Activated CD8-positive, alpha-beta memory T cell treated with anti-CD3 and anti-CD28 coated beads for 4 hours (primary cell): ENCODE measurements at places on chromosomes 6 and 20.

DNA sequence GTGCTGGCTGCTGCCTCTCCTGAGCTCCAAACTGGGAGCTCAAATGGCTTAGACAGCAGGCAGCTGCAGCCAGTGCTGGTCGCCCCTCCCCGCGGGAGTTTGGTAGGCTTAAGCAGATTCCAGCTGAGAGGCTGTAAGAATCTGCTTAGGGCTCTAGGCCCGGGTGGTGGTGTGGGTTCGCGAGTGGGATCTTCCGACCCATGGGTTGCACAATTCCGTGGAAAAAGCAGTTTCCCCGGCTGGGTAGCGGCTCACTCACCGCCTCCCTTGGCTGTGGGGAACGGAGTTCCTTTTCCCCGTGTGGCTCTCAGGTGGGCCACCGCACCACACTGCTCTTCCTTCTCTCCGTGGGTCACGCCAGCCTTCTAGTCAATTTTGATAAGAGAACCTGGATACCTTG lies 232.5 kb downstream of the PKHD1 start:
- DNase-seq, result no peak

DNA sequence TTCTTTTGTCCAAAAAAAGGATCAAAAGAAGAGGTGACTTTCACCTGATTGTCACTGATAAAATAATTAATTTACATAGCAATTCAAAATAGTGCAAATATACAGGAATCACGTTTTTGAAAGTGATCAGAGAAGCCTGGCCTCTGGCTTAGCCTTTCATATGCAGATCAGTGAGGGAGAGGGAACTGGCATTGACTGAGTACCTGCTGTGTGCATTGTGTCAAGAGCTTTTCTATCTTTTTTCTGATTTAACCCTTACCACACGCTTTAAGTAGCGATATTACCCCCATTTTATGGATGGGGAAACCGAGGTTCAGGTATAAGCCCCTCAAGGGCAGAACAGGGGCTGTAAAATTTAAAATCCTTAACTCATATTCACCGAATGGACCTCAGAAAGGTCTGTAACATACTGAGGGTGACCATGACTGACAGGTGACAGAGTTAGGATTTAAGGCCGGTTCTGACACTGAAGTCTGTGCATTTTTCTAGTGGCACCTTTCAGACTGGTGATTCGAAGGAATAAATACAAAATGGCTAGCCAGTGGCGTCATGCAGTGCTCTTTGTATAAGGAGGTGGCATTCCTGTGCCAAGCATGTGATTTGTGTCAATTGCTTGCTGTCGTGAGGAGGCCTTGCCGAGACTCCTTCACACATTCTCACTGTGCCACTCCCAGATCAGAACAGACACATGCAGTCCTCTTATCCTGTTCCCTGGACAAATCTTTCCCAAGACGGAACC lies 310.2 kb downstream of the TSHZ2 start:
- DNase-seq, result no peak

DNA sequence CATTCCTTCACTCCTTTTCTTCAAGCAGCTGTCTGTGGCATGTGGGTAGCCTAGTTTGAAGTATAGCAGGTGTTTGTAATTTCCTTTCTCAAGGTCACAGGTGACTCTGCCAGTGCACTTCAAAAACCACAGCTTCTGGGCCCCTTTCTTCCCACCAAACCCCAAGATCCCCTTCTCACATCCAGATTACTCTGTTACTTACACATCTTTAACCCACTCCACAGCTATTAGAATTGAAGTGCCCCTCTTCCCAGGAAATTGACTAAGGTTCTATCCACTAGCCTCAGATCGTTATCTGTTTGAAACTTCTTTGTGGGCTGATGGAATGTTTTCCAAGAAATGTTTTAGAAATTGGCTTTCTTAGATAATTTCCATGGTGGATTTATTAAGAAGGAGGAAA lies 150.8 kb downstream of the AHI1 start:
- DNase-seq, result no peak

DNA sequence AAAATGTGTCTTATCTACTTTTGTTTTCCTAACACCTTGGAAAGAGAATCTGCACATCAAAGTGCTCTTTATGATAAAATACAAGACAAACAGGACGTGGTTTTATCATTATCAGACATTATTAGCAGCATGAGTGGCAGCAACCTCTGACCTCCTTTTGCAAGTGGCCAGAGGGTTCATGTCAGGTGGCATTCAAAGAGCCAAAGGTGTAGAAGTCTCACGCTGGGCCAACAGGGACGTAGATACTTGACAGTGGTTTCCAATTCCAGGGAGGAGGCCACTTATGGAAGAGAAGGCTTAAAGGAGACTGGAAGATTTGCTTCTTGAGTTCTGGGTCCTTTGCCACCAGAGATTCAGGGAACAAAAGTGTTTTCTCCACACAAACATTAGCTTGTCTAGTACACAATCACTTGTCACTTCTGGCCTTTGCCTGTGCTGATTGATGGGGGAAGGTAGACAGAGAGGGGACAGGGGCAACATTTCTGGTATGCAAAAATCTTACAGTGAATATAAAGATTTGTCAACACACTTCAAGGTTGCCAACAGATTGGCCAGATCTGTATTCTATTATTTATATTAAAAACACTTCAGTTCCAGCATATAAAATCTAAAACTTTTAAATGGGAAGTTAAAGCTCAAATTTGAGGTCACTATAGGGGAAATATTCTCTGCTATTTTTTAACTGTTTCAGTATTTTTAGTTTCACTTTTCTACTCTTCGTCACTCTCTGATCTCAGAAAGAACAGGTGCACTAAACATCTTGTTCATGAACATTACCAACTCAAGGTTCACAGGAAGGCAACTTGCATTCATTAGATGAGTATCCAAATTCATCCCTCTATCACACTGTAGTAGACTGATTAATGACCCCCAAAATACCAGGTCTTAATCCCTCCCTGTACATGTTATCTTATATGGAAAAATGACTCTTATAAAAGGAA lies 52.1 kb upstream of the FBXO30 start:
- DNase-seq, result no peak

DNA sequence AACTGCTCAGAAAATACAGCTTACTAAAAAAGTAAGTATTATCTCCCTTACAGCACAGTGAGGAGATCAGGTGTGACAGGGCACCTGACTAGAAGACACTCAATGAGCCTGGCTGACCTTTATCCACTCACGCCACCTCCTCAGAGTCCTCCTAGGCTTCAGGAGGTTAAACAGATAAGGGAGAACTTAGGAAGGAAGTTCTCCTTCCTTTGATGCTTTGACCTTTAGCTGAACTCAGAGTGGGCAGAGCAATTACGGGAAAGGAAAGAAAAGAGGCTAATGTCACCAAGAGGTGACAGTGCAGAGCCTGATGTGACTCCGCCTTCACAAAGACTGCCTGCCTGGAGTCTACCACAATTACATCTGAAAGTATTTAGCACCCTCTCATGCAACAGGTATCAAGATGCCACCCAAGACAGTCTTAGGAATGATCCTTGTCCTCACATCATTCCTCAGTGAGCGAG lies 36.7 kb downstream of the MAN1A1 start:
- no peak for DNase-seq

GRCh38 chr20:39431091-39431880 lies 469.1 kb downstream of the DHX35 start:
- no peak for DNase-seq
